ENCODE measurements at places on chromosomes 13 and 19. TPM values are rescaled to one million over a fixed set of nuclear protein-coding genes. Genes with fewer than 3 reads are reported as not detected.

The ATXN8OS gene
- not detected for total RNA-seq

The OR7C1 gene
- not detected for total RNA-seq

The TSHZ3 gene
- total RNA-seq: not detected

- no peak for DNase-seq
These were observed 27.2 kb downstream of the GPX4 start for GRCh38 chr19:1130771-1131717.

DNA sequence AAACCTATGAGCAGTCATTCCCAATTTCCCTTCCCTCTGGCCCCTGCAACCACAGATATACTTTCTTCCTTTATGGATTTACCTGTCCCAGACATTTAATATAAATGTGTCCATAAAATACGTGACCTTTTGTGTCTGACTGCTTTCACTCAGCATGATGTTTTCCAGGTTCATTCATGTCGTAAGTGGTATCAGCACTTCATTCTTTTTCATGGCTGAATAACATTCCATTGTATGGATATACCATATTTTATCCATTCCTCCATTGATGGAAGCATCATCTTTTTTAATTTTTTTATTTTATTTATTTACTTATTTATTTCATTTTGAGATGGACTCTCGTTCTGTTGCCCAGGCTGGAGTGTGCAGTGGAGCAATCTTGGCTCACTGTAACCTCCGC is 8.0 kb upstream of the PPP6R1 start:
- no peak for DNase-seq

DNA sequence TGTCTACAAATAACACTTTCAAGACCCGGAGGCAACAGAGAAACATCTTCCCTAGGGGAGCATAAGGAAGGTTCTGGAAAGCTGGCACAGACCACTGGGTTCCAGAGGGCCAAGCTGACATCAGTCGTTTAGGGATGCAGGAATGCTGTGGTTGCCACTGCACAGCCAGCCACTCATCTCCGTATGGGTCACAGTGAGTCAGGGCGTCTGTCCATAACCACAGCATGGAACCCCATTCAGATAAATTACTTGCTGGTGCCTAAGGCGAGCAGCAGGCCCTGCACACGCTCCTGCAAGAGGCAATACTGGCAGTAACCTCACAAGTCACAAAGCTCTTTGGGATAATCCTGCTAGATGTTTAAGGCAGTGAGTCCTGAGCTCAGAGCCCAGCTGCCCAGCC is 140.9 kb upstream of the UBL3 start:
- no peak for DNase-seq

GRCh38 chr13:99145461-99145860 is 55.2 kb upstream of the UBAC2 start:
- no peak for DNase-seq

DNA sequence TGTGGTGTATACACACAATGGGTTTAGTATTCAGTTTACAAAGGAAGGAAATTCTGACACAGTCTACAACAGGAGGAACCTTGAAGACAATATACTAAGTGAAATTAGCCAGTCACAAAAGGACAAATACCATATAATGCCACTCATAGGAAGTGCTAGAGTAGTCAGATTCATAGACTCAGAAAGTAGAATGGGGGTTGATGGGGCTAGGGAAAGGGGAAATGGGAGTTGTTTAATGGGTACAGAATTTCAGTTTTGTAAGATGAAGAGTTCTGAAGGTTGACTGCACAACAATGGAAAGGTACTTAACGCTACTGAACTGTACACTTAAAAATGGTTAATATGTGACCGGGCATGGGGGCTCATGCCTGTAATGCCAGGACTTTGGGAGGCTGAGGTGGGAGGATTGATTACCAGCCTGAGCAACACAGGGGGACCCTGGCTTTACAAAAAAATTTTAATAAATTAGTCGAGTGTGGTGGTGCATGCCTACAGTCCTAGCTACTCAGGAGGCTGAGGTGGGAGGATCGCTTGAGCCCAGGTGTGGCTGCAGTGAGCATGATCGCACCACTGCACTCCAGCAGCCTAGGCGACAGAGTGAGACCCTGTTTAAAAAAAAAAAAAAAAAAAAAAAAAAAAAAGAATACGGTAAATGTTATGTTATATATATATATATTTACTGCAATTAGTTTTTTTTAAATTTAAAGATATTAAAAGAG is 45.0 kb downstream of the SLC15A1 start:
- DNase-seq: no peak

DNA sequence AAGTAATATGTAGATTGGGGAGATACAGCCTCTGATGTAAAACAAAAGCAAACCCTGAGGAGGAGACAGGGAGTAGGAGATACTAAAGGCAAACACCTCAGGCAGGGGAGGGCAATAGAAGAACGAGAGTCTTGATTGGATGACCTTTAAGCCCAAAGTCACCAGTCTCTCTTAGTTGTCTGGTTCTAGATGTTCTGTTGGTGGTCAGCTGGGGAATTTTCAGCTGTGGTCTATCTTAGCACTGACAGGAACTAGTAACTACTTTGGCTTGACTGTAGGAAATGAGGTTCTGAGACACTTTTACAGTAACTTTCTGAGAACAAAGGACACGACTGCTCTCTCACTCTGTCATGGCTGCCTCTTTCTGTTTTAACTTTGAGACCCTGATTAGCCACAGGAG is 290.7 kb upstream of the MIR17HG start:
- DNase-seq: no peak
